ENCODE measurements at places on chromosomes 11 and 22.
A peak's percentile ranks its signal among the peaks of the same experiment; 100 is the strongest.

- no peak for DNase-seq
These were observed 3.8 kb downstream of the NCF4 start for GRCh38 chr22:36864454-36865215.

GRCh38 chr11:122816761-122817520, 21.4 kb upstream of the CRTAM start:
- DNase-seq, result peak; percentile 71

DNA sequence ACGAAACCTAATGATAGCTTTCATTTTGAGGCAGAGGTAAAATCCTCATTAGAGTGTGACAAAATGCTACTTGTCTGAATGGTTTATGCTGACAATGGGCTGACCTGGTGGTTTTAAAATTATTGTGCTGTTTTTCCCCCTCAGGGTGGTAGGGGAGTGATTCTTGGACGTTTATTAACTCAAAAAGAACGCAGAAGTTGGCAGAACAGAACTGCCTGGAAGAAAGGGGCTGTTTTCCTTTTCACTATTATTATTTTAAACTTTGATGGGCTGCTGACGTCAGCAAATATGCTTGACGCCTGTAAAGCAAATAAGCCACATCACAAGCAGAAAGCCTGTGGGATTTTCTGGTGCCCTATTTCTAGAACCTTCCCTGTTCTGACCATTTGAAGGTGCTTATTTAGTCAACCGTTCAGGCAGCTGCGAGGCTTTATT, 4.0 kb downstream of the RASSF10 start:
- no peak for DNase-seq

- peak; percentile 56 for DNase-seq
These were observed 61.0 kb upstream of the PLET1 start for GRCh38 chr11:112321501-112322172.

DNA sequence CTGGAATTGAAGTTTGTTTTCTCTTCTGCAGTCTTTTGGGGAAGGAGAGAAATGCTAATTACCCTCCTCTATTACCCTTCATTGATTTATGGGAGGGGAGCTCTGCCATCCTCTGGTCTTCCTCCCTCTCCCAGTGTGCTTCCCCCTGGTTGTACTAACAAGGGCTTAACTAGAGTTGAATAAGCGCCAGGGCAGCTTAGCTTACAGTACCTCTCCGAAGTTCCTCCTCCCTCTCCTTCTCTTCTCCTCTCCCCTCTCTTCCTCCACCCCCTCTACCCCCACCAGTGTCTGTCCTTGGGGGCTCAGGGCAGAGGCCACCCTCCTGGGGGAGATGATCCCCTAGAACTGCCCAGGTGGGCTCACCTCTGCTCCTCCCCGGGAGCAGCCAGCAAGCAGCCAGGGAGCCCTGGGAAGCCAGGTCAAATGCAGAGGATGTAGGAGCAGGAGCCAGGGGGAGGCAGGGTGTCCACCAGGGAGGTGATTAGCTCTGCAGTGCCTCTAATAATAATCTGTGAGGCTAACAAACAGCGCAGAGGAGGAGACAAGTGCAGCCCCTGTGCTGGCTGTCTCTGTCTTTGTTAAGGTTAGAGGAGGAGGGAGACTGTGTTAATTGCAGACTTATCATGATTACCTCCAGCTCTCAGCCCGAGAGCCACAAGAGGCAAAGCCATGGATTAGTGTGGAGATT, 191.6 kb upstream of the CADM1 start:
- DNase-seq, result no peak

DNA sequence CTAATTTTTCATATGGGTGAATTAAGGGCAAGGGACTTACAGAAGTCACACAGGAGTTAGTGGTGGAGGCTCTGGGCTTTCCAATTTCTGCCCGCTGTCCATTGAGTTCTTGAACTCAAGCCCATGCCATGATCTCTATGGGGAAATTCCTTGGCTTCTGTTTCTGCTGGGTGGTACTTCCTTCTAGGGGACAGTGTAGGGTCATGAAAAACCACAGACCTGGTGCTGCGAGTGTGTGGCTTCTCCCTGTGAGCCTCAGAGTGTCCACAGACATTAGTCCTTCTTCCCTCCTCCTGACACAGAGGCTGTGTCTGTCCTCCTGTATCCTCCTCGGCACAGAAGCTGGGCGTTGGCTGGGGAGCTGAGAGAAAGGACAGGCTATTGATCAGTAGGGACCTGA, 6.3 kb upstream of the SEZ6L start:
- DNase-seq, result no peak

- DNase-seq, result no peak
These were observed 76.0 kb downstream of the ST3GAL4 start for GRCh38 chr11:126431401-126432064.

DNA sequence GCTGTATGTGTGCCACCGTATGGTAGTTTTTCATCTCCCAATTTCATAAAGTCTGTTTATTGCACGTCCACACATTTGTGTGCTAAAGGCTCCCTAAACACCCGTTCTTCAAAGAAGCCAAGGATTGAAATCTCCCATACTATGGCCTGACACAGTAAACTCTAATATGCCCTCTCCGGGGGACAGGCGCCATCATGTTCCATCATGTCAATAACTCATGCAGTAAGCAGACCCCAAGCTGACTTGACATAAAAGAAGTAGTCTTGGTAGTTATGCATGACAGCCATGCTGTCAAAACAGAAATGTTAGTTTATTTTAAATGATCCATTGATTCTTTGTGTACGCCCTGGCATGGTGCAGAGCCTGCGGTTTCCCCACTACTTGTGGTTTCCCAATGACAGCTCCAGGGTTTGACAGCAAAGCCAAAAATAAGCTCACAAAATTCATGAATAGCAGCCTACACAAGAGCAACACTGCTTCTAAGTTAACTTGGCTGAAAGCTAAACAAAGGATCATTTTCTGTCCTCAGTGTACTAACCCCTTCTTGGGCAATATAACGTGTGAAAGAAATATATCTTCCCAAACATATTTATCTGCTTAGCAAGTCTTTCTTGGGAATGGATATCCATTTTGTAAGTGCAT, 56.5 kb upstream of the CABP7 start:
- no peak for DNase-seq

DNA sequence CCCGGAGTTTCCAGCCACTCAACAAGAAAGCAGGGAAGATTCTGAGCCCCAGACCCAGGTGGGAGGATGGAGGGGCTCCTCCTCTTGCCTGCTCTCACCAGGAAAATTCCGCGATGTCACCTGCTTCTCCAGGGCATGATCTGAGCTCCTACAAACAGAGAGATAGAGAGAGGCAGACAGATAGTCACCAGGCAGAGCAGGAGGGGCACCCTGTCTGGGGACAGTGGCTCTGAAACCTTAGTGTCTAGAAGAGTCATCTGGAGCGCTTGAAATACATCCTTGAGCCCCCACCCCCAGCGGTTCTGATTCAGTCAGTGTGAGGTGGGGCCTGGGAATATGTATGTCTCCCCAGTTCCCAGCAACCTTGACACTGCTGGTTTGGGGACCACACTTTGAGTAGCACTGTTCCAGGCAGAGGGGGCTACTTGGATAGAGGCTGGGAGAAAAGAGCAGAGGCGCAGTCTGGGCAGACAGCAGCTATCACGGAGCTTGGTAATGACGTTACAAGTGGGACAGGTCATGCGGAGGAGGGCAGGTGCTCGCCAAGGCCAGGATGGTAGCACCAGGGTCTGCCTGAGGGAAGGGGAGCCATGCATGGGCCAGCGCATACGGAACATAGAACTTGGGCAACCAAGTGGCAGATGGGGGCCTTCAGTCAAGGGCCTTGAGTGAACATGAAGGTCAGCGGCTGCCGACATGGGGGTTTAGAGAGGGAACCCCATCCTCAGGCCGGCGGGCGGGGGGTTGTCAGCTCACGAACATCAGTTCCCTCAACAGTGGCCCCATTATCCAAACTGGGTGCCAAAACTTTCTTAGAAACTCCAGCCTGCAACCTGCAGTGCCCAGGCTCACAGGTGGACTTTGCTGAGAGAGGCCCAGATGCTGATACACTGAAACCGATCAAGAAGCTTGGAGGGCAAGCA, 60.9 kb upstream of the MYEOV start:
- no peak for DNase-seq

DNA sequence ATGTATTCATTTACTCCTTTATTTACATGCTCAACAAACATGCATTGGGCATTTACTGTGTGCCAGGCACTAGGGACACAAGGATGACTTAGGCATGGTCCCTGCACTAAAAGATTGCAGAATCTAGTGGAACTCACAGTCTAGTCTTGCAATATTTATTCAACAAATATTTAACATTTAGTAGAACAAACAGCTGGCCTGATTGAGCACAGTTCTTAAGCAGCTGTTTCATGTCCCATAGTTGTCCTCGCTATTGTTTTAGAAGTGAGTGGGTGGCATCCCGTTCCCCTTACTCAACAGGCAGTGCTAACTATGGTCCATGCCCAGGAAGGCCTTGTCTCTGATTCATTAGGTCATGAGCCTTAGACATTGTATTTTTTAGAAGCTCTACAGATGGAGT, 459.9 kb upstream of the CADM1 start:
- DNase-seq, result no peak

DNA sequence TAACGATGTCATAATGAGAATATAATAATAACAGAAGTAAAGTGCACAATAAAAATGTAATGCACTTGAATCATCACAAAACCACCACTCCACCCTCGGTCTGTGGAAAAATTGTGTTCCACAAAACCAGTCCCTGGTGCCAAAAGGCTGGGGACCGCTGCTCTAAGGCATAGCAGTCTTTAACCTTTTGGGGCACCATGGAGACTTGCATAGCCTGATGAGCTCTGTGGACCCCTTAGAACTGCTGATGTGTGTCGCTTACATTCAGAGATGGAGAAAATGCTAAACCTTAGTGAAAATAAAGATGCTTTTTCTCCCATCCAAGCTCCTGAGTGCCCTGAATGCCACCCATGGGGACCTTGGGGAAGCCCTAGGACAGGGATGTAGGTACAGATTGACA, 87.6 kb upstream of the SEPTIN5 start:
- no peak for DNase-seq

DNA sequence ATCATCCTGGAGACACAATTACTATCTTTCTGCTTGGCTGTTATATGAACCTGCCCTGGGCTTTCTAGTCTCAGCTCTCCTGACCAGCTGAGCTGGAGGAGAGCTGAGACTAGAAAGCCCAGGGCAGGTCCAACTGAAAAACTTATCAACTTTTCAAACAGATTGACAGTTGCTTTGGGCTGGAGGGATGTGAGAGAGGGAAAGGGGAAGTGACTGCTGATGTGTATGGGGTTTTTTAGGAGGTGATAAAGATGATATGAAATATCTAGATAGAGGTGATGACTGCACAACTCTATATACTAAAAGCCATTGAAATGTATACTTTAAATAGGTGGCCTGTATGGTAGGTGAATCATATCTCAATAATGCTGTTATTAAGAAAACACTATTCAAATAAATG, 60.2 kb upstream of the CHRM4 start:
- no peak for DNase-seq

DNA sequence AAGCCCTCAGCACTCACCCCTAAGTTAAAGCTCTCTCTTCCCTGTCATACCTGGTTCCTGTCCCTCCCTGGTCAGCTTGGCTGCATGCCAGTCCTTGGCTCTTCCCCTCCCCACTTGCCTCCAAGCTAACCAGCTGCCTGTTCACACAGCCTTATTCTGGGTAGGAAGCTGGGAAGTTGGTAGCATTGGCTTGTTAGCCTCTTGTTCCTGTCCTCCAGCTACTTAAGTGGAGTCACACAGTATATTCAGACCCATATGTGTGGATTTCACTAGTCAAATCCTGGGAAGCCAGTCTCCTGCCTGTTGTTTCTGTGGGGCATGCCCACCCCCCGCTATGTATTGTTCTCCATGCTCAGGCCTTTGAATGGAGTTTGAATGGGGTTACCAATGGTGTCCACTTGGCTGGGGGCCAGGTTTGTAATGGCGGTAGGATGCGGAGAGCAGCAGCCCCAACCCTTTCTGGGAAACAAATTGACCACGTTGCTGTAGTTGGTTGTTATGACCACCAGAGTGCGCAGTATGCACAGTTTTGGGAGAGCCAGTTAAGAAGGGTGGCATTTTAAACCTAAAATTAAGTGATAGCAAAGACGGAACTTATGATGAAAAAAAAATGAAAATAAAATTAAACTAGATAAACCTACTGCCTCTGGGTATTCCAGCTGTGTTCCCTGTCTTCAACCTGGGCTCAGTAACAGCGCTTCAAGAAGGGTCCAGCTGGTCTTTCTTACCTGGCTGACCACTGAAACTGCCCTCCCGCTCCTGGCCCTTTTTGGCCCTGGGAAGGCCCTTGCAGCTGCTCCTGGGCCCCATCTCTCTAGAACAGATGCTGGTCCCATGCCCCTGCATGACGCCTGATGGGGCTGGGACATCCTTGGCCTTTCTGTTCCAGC, 10.7 kb upstream of the RPS3 start:
- peak; percentile 84 for DNase-seq

DNA sequence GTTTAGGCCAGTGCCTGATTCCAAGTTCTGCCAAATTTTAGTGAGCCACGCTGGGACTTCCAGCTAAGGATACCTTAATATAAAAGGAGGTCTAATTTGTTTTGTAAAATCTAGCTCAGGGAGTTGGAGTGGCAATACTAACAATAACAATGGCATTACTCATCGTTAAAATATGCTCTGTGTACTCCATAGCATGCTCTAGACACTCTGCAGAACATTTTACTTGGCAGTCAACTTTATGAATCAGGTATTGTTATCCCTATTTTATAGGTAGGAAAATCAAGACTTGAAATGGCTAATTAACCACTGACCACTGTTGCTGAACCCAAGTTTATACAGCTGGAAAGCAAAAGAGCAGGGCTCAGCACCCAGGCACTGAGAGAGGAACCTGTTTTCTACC, 485.0 kb upstream of the KIRREL3 start:
- no peak for DNase-seq

GRCh38 chr22:28829358-28830181, 29.2 kb upstream of the XBP1 start:
- DNase-seq, result peak; percentile 44

- DNase-seq, result no peak
These were observed 654.2 kb downstream of the NELL1 start for GRCh38 chr11:21323617-21324016.

DNA sequence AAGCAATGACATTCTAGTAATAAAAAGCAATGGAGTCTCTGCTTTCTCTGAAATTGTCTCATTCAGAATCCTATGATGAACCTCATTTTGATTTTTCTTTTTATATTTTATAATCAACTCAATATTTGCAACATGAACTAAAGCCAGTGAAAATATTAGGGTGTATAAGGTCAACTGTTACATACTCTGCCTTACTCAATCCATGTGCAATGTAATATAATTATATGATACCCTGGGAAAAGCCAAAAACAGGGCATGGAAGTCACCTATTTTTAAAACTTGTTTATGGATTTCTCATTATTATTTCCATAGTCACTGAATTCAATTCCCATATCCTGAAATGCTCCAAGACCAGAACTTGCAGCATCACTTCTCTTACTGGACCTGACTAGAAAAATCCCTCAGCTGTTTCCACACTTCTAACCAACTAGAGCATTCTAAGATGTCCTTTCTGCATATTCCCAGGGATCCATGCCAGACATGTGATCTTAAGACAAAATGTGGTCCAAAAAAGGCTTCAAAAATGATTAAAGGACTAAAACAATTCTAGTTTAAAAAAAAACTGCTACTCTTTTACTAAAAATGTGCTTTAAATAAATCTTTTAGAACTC, 97.3 kb downstream of the GUCY1A2 start:
- DNase-seq, result no peak

GRCh38 chr11:134019500-134019899, 49.4 kb upstream of the JAM3 start:
- peak; percentile 47 for DNase-seq

GRCh38 chr11:132278801-132279574, 908.6 kb downstream of the NTM start:
- no peak for DNase-seq
